Left lung (tissue), 14 donors: ENCODE measurements at places on chromosomes 1 and 21. TPM values are rescaled to one million over a fixed set of nuclear protein-coding genes. Genes with fewer than 3 reads are reported as not detected.

The SYT6 gene
- 13.3 TPM for polyA plus RNA-seq

DNA sequence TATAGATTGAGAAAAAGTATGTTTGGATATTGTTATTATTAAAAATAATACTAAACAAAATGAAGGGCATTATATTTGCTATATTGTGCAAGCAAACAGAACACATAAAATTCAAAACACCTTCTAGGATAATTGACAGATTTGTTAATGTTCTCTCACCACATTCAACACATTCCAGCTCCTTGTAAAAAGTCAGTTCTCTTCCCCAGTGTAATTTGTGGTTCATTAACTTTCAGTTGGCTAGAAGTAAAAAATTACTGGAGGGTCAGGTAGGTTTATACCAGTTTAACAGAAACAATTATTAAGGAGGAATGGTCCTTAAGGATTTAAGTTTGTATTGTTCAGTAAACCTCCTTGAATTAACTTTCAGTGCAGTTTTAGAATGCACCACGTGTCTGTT lies 1235.3 kb upstream of the ADGRL2 start:
- DNase-seq: no peak

- DNase-seq: no peak
These were observed 7.1 kb upstream of the ATP13A2 start for GRCh38 chr1:17018849-17019248.

DNA sequence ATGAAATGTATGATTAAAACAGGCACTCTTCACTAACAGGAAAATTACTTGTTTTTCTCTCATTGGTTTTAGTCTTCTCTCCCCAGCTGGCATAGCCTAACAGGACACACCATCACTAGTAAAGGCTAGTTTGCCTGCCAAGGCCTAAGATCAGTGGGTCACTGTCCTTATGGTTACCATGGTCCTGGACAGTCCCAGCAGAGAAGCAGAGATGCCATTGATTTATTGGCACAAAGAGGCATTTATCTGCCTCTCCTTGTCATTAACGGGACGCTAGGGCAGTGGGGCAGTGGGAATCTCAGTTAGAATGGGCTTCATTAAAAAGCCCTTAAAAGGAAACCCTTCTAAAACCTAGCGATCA lies 13.9 kb downstream of the CD247 start:
- DNase-seq: no peak

DNA sequence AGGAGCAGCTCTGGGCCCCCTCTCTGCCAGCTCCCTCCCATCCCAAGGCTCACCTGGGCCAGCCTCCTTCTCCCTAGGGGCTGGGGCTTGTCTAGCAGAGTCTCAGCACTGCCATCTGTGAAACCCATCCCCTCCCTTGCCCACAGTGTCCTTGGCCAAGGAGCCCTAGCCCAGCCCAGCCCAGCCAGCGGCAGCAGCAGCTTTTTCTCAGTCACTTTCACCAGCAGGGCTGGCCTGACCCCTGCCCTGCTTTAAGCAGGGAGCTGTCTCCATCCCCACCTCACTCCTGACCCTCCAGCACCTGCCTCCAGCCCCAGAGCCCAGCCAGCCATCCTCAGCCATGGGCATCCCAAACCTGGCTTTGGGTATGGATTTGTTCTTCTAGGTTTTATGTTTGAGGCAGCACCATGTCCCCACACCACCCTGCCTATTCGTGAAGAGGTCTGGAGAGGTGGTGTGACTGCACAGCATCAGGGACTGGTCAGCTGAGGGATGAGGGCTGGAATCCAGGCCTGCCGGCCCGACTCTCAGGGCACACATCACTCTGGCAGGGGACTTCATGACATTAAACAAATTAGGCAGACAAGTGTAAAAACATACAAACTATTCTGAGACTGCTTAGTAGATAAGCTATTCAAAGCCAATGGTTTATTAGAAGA lies 36.1 kb upstream of the ABCG1 start:
- DNase-seq: no peak

- DNase-seq: no peak
These were observed 20.6 kb downstream of the ABCB10 start for GRCh38 chr1:229537894-229538293.

DNA sequence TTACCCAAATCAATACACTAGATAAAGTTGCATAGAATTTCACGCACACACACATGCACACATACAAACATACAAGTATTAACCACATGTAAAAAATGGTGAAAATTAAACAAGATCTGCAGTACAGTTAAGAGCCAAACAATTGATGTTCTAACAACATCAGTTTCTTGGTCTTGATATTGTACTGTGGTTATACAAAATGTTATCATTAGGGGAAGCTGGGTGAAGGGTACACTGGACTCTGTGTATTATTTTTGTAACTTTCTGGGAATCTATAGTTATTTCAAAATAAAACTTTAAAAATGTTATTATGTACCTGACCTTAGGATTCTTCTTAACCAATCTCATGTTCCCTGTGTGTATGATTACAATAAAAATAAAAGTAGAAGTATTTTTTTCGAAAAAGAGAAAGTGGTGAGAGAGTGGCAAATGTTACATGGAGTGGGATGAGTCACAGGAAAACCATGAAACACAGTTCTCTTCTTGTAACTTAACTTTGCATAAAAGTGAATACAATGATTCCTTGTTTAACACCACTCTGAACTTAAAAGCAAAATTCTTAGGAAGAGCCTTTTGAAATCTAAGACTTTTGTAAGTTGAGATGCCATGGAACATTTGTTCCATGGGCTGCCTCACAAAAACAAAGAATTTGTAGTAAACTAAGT lies 101.6 kb upstream of the RUNX1 start:
- no peak for DNase-seq

The TRIM67 gene
- 1.1 TPM for polyA plus RNA-seq

The RXFP4 gene
- polyA plus RNA-seq: 0.10 TPM

The SEMA4A gene
- 18.3 TPM for polyA plus RNA-seq

DNA sequence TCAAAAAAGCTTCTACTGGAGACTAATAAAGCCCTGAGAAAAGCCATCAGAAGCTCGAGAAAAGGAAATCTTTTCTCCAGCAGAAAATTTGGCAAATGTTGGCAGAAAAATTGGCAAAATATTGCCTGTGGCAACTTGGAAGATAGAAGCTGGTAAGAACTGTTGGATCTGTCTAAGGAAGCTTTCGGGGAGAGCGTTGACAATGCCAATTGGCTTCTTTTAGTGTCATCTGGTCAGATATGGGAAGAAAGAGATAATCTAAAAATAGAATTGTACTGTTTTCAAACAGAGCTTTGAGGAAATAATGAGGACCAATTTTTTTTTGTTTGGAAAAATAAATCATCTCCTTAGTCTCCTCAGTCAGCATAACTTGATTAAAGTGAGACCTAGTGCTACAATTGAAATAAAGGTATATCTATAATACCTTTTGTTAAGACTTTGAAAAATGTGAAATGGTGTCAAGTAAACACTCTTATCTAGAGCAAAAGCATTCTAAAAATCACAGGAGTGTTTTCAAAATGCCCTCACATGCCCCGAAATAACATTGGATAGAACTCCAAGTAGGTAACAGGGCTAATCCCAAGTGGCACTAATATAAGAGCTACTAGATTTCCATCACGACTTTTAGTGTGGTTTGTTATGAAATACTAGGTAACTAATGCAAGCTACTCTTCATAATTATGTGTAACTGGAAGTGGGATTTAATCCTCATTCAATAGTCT lies 882.2 kb upstream of the B3GALT2 start:
- no peak for DNase-seq

The LCE1A gene
- polyA plus RNA-seq: not detected

GRCh38 chr1:91715416-91716000 lies 170.4 kb downstream of the TGFBR3 start:
- peak; percentile 75 for DNase-seq

- DNase-seq: no peak
These were observed 8.7 kb downstream of the B3GALNT2 start for GRCh38 chr1:235495551-235495950.

The KCNJ6 gene
- 0.28 TPM for polyA plus RNA-seq

- no peak for DNase-seq
These were observed 205.5 kb downstream of the GPATCH2 start for GRCh38 chr1:217425422-217425821.

The OR10J1 gene
- polyA plus RNA-seq: not detected

DNA sequence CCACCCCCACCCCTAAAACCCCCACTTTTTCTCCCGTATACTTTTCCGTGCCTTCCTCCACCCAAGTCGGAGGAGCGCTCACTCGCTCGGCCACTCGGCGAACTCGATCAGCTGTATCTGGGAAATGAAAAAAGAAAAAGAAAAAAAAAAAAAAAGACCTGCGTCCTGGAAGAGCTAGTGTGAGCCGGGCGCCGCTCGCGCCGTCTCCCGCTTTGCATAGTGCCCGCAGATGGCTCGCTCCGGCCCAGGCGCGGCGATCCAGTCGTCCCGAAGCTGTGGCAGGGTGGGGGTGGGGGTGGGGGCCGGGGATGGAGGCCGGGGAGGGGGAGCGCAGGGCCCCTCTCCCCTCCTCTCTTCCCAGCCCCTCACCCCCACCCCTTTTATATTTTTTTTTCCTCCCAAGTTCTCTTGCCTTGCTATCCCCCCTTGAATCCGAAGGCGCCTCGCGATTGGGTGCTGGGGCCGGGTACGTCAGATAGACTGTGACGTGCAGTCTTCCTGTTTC lies 299 bp upstream of the PROX1 start:
- no peak for DNase-seq

The OR2T5 gene
- polyA plus RNA-seq: not detected

The TLR5 gene
- polyA plus RNA-seq: 10.3 TPM

DNA sequence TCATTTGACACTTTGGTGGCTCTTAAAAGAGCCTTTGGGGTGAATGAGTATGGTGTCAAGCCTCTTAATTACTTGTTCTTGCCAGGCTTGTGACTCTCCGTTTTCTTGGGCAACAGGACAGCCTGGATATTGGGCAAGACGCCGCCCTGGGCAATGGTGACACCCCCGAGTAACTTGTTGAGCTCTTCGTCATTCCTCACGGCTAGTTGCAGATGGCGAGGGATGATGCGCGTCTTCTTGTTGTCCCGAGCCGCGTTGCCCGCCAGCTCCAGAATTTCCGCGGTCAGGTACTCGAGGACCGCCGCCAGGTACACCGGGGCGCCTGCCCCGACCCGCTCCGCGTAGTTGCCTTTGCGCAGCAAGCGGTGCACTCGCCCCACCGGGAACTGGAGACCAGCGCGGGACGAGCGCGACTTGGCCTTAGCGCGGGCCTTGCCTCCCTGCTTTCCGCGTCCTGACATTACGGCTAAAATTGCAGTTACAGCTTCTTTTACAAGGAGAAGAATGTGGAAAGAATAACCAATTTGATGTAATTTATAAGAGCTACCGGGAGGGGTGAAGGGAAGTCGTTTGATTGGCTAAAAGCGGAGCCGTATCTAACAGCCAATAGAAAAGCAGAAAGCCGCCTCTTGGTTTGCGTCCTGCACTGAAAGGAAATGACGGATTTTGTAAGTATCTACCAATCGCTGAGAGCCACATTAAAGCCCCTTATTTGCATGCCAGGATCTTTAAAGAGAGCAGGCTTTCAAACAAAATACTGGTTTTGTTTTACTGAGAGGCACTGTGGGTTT lies 11.7 kb upstream of the BOLA1 start:
- peak; percentile 97 for DNase-seq

DNA sequence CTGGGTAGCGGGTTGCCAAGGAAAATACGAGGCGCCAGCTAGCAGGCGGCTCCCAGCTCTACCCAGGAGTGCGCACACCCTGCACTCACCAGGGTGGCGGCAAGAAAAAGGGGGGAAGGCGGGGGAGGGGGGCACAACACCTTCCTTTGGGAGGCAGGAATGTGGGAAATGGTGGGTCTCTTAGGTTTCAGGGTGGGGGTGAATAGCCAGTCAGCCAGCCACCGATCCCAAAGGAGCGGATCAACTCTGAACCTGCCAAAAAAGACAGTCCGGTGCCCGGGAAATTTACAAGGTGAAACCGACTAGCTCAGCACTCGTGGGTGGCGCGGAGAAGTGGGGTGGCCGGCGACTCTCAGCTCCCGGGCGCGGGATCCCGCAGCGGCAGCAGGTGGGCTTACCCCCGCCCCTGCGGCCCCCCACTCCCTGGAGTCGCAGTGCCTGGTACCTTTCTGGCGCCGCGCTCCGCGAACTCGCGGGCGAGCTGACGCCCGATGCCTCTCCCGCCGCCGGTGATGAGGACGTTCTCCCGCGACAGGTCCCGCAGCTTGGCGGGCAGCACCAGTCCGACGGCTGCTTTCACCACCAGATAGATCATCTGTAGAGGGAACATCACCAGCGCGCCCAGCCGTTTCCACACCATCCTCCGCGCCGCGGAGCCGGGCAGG lies 1.2 kb downstream of the DHRS3 start:
- peak; percentile 38 for DNase-seq

The KLF17 gene
- polyA plus RNA-seq: 0.05 TPM

- peak; percentile 75 for DNase-seq
These were observed 22.9 kb downstream of the PRXL2B start for GRCh38 chr1:2609319-2610035.

The CRABP2 gene
- 79.4 TPM for polyA plus RNA-seq

The TSTD1 gene
- 41.0 TPM for polyA plus RNA-seq

- no peak for DNase-seq
These were observed 11.2 kb upstream of the HMGCS2 start for GRCh38 chr1:119779869-119780356.

DNA sequence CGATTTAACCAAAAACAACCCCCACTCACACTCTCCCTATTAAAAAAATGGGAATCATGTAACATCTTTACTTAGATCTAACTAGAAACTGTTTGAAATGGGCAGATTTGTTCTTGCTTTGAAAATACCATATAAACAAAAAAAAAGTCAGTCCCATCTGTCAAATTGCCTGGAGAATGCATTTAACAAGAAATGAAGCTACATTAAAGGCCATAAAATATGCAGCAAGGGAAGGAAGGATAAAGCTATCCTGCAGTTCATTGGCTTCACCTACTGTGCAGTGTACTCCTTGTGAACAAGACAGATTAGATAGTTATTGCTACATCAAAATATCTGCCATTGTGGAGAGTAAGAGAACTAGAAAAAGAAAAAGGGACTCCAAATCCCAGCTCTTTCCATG lies 160.5 kb downstream of the LRRC7 start:
- DNase-seq: no peak

The EFNA3 gene
- 4.6 TPM for polyA plus RNA-seq

DNA sequence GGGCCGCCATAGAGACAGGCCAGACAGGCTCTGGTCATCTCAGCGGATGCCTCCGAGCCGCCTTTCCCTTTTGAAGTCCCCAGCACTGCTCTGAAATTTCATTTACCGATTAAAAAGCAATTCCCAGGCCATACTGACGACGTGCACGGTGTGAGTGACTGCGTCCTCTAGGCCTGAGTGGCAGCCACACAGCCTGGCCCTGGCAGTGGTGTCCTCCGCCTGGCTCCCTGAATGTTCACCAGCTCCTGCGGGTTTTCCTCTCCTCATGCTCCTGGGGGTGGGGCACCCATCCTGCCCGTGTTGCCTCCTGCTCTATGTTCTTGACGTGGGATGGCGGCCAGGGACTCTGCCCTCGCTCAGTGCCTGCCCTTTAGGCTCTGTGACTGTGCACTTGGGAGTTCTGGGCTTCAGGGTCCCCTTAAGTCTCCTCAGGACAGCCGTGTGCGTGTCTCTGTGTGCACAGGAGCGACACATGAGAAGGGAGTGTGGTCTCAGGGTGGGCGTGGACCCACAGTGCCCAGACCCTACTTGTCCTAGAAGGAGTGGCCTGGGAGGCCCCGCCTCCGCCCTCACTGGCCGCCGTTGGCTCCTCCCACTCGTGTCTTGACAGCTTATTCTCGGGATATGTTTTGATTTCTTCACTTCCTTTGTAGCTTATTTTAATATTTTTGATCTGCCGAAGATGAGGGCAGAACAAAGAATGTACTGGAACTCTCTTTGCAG lies 3.6 kb downstream of the SKI start:
- DNase-seq: peak; percentile 76
